Left ventricle myocardium inferior (tissue), 1 donor: ENCODE measurements at places on chromosomes 13 and 19. TPM values are rescaled to one million over a fixed set of nuclear protein-coding genes. Genes with fewer than 3 reads are reported as not detected.

ZNF284 gene
- 1.9 TPM for total RNA-seq

UHRF1 gene
- 1.3 TPM for total RNA-seq

ENOX1 gene
- 0.60 TPM for total RNA-seq

ZGLP1 gene
- total RNA-seq = 0.74 TPM

CRTC1 gene
- total RNA-seq = 9.7 TPM

COL5A3 gene
- 8.7 TPM for total RNA-seq

URAD gene
- total RNA-seq = not detected

FGF9 gene
- total RNA-seq = 12.3 TPM
